ENCODE measurements at places on chromosomes 13 and 19.

GRCh38 chr19:492091-492531 lies 4.2 kb upstream of the MADCAM1 start:
- DNase-seq: no peak

DNA sequence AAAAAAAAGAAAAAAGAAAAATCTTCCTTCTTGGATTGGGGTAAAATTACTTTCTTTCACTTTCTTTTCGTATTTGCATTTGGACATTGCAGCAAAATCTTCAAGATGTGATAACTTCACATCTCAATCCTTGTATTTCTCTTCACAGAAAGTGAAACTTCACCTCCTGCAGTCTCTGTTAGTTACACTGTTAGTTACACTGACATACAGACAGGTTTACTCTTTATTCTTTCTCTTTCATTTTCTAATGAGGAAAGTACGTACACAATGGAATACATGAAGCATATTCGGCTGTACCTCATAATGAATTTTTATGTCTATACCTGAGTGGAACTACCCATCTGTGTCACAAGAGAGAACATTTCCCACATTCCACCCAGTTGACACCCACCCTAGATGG lies 459.1 kb upstream of the GPC6 start:
- DNase-seq: peak; percentile 40

GRCh38 chr19:39502640-39503417 lies 4.1 kb downstream of the DLL3 start:
- no peak for DNase-seq

DNA sequence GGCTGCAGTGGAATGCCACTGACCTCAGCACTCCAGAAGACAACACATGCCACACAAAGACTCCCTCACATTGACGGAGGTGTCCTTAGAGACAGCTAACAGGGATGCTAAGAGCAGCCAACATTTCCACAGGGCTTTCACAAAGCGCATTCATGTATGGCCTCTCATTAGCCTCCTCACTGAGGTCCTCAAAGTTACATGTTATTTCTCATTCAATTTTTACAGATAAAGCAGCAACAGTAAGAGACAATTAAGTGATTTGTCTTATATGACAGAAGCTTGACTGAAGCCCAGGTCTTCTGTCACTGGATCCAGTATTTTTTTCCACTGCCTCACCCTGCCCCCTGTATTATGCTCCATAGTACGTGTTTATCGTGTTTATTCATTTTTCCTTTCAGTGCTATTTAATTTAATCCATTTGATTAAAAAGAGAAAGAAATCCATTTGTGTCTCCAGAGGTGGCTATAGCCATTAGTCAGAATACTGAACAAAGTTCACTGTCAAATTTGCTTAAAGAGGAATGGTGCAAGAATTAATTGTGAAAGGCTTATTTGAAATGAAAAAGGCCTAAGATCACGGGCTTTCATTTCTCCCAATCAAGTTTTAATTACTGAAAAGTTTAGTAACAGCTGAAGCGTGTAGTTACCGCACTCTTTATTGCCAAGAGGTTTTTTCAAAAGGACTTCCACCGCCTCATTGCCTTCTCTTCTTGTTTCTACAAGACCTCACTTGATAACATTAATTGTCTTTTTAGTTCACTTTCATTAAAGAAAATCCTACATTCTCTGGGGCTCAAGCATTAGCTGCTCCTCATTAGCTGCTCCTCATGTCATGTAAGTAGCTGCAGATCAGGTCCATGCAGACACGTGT lies 115.0 kb downstream of the COG6 start:
- DNase-seq: no peak

DNA sequence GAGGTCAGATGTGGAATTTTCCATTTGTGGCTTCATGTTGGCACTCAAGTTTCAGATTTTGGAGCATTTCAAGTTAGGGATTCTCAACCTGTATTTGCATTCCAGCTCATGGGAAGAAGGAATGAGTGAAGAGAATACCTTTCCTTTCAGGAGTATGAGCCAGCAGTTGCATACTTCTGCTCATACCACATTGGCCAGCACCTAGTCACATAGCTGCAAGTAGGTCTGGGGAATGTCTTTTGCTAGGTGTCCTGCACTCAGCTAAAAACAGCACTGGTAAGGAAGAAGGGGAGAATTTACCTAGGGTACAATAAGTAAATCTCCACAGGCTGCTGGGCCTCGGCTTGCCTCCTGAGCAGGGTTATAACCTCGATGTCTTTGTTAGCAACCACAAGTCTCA lies 24.6 kb upstream of the ATP8A2 start:
- DNase-seq: no peak

GRCh38 chr19:53877361-53877766 lies 4.6 kb upstream of the PRKCG start:
- DNase-seq: no peak

DNA sequence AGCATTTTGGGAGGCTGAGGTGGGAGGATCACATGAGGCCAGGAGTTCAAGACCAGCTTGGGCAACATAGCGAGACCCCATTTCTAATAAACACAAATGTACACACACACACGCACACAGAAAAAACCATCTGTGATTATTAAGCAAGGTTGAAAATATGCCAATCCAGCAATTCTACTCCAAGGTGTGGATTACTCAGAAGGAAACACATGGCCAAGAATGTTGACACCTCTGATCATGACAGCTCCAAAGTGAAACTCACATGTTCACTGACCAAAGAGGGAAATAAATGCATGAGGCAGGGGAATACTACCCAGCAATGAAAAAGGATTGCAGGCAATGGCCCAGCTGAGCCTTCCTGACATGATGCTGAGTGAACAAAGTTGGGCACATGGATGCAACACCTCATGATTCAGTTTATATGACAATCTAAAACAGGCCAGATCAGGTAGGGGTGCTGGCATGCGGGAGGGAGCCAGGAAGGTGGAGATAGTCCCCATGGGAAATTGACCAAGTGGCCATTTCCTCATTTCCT lies 4.4 kb downstream of the DOCK6 start:
- DNase-seq: no peak

- no peak for DNase-seq
Measured at GRCh38 chr13:20049558-20050473, 91.3 kb downstream of the ZMYM2 start.

DNA sequence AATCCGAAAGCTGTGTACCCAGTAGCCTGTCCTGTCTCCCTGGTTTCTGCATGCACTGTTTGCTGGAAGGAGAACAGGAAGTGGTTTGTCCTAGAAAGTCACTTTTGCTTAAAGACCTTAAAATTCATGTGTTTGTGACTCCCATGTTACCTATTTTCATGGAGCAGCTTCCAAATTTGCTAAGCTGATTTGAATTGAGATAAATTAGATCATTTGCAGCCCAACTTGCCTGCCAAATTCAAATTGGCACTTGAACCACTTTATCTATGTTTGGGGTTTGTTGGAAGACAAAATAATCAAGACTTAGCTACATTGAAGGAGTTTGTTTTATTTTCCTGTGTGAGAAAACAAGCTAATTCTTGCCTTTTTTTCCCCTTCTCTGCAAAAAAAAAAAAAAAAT lies 532.5 kb downstream of the DIAPH3 start:
- DNase-seq: no peak

DNA sequence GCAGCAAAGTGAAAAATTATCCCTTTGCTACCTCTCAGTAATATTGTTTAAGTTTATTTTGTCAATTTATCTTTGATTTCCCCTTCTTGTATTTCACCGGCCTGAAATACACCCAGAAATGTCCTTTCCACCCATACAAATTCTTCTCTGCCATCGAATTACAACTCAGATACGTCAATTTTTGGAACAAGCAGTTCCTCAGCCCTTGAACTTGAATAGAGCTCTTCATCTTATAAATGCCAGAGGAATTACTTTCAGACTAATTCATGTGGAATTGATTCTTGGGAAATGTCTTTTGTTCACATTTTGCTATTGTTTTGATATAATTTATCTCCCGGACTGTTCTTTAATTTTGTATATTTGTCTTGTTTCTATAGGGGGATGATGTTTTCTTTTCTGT lies 1359.3 kb upstream of the MIR17HG start:
- DNase-seq: no peak

DNA sequence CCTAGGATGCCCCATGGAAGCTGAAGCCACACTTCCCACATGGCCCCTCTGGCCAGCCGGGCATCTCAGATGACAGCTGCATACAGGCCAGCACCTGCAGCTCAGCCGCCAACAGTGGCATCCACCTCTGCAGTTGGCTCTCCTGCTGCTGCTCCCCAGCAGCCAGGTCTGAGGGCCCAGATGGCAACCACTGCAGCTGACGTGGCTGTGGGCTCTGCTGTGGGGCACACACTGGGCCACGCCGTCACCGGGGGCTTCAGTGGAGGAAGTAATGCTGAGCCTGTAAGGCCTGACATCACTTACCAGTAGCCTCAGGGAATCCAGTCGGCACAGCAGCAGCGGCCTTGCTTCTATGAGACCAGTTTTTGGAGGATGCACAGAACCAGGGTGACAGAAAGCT lies 45.3 kb upstream of the LSM14A start:
- no peak for DNase-seq

GRCh38 chr13:114143806-114144605 lies 11.6 kb upstream of the RASA3 start:
- DNase-seq: no peak

DNA sequence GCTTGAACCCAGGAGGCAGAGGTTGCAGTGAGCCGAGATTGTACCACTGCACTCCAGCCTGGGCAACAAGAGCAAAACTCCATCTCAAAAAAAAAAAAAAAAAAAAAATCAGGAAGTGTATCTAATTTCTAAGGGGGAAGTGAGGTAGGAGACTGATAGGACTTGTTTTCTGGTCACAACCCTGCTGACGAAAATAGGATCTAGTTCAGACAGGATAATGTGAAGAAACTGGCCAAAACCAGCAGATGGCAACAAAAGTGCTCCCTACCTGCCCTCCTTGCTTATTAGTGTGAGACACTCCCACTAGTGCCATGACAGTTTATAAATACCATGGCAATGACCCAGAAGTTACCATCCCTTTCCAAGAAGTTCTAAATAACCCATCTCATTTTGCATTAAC lies 36.0 kb upstream of the KPNA3 start:
- no peak for DNase-seq
